ENCODE measurements at places on chromosomes 12 and 14. TPM values are rescaled to one million over a fixed set of nuclear protein-coding genes. Genes with fewer than 3 reads are reported as not detected.

The MIP gene
- polyA plus RNA-seq, result not detected

- no peak for DNase-seq
Measured at GRCh38 chr12:54475537-54475936, 2.1 kb upstream of the GTSF1 start.

GRCh38 chr14:103928011-103928890, at the start of gene TDRD9:
TSS of gene TDRD9 (plus strand) at chr14:103928456. CDS start at chr14:103928510, 54 bp downstream.
- no peak for DNase-seq

The ACSS3 gene
- not detected for polyA plus RNA-seq

DNA sequence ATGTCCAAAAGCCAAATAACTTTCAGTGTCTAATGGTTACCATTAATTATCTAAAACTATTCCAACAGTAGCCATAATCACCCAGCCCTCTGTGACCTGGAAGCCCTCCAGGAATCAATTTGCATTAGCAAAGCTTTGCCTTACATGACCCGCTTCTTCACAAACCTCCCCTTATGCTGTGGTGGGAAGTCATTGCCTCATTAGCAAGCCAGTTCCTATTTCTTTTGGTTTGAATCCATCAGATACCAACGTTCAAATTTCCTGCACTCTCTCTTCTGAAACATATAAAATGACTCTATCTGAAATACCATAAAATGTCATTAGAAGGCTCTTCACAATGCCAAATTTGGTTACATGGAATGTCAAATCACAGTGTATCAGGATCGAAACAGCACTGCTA, 268.3 kb upstream of the PRKD1 start:
- no peak for DNase-seq

- DNase-seq, result no peak
Measured at GRCh38 chr14:104545942-104546501, 33.5 kb upstream of the C14orf180 start.
